ENCODE measurements at places on chromosomes 4 and X.

DNA sequence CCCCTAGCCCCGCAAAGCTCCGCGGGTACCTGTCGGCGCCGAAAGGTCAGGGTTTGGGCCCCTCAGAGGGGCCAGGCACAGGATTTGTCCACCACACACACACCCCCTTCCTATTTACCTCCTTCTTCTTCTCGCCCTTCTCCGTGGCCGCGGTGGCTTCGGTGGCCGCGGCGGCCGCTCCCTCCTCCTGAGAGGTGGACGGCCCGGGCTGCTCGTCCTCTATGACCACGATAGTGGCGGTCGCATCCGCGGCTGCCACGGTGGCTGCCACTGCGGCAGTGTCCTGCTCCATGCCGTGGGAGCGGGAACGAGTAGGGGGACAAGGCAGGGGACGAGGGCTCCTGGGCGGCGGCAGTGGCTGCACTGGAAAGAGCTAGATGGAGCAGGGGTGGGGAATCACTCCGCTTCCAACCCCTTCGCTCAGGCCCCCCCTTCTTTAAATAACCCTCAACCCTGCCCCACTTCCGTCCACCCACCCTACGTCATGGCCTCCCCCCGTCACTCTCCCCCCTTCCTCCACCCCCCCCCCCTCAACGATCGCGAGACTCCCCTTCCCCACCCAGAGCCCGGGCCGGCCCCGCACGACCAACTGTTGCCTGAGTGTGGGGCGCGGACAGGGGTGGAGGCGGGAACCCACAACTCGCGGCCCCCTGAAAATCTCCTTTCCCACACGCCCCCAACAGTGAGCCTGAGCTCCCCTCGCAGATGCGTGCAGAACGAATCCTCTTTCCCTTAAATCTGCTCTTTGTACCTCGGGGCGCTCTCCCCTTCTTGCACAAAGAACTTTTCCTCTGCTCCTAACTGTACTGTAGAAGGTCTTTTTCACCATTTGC lies at the start of gene SMARCA1:
Gene SMARCA1 (minus strand): TSS at position 412 of the 833 bp plus-strand sequence. CDS start 120 bp downstream, at position 292.
- DNase-seq = no peak

GRCh38 chr4:84412062-84412461 lies 87.0 kb downstream of the NKX6-1 start:
- no peak for DNase-seq

- DNase-seq = no peak
Observed at GRCh38 chr4:47382846-47383360, 80.6 kb downstream of the COMMD8 start.

- DNase-seq = no peak
Observed at GRCh38 chrX:108163333-108164082, 71.9 kb downstream of the ATG4A start.

DNA sequence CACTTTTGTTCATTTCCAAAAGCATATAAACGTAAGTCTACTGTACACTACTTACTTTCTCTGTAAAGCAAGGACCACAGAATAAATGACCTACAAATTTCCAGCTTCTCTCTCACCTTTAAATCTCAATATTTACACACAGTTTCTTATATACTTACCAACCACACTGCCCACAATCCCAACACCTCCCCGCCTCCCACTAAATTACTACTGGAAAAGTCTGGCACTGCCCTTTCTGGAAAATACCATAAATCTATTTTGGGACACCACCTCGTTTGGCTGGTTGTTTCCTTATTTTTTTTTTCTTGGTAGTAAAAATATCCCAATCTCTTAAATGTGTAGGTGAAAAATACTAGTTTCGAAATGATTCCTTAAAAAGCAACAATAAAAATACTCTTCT lies 19.6 kb downstream of the FAT1 start:
- no peak for DNase-seq

DNA sequence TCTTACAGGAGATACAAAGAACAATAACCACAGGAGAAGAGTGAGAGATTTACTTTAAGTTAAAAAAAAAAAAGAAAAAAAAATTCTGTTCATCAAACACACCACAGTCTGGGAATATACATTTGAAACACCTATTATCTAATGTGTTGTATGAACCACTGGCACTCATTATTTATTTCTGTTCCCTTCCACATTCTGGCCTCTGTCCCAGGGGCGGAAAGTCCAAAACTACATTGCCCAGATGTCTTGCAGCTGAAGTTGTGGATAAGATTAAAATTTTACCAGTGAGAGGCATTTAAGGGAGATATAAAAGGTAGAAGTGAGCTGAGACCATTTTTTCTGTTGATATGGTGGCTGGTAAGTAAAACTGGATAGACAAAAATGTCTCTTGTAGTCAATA lies 56.2 kb downstream of the SCLT1 start:
- no peak for DNase-seq

DNA sequence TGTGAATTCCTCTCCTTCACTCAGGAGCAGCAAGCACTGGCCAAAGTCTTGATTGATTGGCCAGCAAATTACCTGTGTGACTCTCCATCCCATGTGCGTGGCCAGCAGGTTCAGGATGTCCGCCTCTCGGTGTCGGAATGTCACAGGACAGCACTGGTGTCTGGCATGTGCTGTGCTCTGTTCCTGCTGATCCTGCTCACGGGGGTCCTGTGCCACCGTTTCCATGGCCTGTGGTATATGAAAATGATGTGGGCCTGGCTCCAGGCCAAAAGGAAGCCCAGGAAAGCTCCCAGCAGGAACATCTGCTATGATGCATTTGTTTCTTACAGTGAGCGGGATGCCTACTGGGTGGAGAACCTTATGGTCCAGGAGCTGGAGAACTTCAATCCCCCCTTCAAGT lies 20.4 kb downstream of the TLR2 start:
- DNase-seq = no peak

DNA sequence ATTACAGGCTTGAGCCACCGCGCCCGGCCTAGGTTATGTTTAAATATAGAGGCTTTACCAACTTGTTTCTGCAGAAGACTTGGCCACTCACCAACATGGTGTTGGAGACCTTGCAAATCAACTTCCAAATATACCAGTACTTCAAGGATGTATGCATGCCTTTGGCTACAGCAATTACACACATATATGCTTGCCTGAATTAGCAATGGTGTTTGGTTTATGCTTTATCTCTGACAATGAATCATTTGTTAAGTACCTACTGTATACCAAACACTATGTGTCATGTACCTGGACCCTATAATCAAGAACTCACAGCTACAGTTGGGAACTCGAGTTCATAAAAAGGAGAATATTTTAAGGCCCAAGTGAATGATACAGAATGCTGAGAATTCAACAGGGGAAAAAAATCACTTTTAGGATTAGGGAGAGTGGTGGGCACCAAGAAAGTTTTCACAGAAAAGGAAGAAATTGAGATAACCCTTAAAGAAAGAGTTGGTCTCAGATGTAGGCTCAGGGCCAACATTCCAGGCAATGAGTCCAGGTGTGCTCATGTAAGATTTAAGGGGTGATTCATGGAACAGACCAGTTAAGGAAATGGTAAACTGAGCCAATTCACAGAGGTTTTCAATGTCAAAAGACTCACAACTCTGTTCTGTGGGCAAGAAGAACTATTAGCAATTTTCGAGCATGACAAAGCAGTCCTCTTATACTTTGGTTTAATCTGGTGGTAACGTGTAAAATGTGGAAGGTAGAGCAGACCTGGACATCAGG lies 98.9 kb downstream of the BCOR start:
- no peak for DNase-seq

DNA sequence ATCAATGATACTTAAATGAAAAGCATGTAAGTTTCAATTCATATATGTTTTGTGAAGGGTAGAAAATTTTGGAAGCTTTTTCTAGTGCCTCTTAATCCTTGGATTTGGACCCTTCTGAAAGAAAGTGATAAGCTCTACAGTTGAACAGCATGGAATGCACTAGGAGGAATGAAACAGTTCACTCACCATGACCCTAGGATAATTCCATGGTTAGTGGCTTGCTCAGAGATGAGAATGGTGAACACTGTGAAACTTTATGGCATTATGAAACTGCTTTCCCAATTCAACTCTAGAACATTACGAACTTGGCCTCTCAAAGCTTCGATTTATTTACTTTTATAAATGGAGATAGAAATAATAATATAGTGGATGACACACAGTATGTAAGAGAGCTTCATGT lies 88.9 kb upstream of the FAT4 start:
- no peak for DNase-seq

- DNase-seq = no peak
Observed at GRCh38 chrX:135389243-135389642, 32.5 kb upstream of the SMIM10L2A start.

DNA sequence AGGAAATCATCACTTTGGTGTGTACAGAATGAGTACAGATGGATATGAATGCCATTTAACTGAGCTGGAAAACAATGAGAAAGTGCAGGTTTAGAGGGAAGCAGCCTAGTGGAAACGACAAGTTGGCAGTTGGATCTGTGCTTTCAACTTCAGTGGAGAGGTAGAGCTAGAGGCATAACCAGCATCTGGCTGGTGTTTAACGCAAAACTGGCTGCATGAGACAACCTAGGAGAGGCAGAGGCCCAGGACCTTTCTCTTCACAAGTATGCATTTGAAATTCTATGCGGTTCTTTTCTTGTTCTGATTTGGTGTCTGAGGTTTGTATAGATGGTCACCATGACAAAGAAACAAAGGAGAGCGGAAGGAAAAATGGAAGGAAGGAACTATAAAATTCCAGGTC lies 63.1 kb downstream of the ANXA5 start:
- DNase-seq = no peak

DNA sequence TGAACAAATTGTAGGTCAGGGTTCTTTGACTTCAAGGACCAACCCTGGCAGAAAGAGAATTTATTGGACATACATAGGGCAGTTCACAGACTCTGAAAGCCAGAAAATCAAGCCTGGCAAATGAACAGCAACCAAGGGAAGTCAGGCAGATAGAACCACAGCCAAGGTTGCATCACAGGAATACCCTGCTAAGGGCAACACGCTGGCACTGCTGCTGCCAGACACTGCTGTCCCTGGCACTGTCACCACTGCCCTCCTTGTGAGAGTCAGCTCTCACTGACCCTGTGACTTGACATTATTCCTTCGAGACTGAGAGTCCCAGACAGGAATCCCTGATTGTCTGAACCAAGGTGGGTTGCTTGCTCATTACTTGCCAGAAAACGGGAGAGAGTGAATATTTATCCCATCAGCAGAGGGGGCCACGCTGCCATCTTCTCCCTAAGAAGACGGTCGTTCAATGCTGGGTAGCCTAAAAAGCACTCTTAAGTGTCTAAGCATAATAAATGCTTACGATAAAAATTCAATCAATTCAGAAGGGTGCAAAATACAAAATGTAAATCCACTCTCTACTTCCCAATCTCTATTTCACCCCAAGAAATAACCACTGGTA lies 23.2 kb upstream of the PTTG2 start:
- no peak for DNase-seq

GRCh38 chr4:8688041-8688907 lies 95.7 kb downstream of the CPZ start:
- no peak for DNase-seq

DNA sequence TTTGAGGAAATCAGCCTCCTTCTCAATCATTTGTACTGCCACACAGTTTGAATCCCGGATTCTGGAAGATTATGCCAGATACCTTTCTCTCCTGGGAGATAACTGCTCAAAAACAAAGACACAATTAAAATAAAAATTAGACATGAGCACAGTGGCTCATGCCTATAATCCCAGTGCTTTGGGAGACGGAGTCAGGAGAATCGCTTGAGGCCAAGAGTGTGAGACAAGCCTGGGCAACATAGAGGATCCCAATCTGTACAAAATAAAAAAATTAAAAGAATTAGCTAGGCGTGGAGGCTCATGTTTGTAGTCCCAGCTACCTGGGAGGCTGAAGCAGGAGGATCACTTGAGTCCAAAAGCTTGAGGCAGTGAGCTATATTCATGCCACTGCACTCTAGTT lies 376.3 kb upstream of the ZFP42 start:
- DNase-seq = no peak

DNA sequence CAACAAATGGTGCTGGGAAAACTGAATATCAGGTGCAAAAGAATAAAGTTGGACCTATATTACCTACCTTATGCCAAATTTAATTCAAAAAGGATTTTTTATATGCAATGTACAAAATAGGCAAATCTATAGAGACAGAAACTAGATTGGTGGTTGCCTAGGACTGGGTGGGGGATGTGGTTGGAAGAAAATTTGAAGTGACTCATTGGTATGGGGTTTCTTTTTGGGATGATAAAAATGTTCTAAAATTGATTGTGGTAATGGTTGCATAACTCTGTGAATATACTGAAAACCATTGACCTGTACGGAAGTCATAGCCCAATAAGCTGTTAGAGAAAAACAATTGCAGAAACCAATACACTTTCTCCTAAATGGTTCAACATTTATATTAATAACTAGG lies 72.1 kb downstream of the COL4A5 start:
- DNase-seq = no peak

- DNase-seq = no peak
Observed at GRCh38 chrX:1673337-1673736, 58.5 kb downstream of the ASMT start.

GRCh38 chr4:137363496-137363895 lies 168.8 kb downstream of the PCDH18 start:
- no peak for DNase-seq

- DNase-seq = no peak
Observed at GRCh38 chr4:125911058-125911457, 596.3 kb downstream of the FAT4 start.
